HCT116 (cell line): ENCODE measurements at places on chromosomes 16 and 17.

DNA sequence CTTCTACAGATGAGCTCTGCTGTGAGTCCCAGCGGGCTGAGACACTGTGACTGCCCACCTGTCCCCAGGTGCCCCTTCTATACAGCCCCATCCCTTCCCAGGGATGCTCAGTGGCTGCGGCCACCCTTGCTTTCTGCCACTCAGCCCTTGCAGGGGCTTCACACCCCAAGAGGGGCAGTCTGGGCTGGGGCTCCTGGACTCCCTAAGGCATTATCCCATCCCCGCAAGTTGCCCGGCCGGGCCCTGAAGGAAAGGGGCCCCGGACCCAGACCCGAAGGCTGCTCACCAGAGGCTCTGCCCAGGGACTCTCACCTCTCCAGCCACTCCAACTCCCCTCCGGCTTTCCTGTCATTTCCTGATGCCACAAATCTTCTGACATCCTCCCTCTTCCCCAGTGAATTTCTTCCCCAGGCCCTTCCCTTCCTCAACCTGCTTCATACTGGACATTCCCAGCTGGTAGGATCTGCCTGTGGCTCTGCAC, 88.5 kb upstream of the TOB1 start:
- DNase-seq: no peak

DNA sequence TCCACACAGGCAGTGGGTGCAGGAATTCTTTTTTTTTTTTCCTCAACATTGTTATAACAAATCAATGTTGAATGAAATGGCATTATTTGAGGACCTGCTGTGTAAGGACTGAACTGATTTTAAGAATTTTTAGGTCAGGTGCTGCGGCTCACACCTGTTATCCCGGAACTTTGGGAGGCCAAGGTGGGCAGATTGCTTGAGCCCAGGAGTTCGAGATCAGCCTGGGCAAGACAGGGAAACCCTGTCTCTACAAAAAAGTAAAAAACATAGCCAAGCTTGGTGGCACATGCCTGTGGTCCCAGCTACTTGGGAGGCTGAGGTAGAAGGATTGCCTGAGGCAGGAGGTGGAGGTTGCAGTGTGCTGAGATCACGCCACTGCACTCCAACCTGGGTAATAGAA, 12.4 kb downstream of the MPRIP start:
- DNase-seq: no peak

GRCh38 chr17:13550291-13550690, 51.4 kb downstream of the HS3ST3A1 start:
- no peak for DNase-seq

DNA sequence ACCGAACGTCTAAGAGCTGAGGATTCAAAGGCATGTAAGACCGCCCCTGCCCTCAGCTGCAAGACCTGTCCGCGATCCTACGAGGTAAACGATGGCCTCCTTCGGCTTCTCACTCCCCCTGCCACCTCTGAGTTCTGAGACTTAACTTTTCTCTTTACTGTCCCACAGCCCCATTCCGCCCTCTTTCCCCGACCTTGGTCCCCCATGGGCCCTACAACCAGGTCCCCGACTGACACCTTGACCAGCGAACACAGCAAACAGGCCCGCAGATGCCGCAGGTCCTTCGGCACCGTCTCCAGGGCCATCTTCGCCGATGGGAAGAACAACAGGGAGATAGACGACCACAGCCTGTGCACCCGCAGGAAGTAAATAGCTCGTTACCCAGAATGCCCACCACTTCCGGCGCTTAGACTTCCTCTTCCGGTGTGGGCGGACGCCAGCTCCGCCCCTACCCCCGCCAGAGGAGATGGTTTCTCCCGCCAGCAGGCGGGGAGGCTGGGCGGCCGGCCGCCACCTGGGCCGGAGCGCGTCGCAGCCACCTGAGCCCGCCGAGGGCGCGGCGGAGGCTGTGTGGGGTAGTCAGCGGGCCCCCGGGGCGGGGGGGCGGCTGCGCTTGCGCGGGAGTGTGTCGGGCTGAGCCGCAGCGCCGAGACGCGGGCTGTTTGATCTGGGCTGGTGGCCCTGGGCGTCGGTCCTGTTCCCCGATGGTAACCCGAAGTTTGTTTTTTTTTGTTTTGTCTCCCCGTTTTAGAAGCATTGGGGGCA, at the start of gene SUPT4H1:
TSS of gene SUPT4H1 (minus strand) at position 371 of the 765 bp plus-strand sequence. CDS start at position 305, 66 bp downstream.
- peak; percentile 94 for DNase-seq

DNA sequence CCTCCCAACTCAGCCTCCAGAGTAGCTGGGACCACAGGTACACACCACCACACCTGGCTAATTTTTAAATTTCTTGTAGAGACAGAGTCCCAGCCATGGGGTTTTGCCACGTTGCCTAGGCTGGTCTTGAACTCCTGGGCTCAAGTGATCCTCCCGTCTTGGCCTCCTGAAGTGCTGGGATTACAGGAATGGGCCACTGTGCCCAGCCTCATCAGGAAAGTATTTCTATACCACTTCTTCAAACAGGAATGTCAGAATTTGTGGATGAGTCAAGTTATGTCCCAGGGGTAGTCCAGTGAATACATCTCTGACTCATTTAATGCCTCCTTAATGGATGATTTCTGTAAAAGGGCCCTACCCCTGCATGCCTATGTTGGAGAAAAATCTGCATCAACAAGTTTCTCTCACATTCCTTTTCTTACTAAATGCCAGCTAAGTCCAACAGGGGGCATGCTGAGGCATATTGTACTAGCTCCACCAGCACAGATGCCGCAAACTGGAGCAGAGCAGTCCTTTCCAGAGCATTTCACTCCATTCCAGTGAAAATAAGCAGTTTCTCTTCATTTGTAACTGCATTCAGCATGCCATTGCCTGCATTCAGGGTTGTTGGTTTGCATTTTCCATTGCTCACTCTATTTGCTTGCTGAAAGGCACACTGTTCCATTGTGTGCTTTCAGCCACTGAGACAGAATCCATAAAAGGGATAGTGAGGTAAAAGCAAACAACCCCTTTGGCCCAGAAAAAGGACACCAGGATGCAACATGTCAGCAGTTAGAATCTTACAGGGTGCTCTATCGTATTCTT, 5.3 kb upstream of the CAVIN1 start:
- DNase-seq: peak; percentile 88

GRCh38 chr17:66978514-66979061, 14.1 kb downstream of the CACNG4 start:
- DNase-seq: no peak

DNA sequence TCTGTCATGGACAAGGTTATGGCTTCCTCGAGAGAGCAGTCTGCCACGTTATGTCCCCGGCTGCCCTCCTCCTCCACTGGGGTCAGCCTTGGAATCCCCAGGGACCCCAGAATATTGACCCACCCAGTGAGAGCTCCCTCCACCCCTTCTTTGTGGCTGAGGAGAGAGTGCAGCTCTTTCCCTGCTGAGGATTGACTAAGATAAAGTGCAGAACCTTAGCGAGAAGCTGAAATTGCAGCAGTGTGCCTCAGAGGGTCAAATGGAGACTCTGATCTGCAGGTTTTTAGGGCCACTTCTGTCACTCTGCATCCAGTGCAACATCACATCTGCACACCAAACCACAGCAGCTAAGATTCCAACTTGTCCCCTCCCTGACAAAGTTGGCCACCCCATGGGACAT, 25.6 kb upstream of the PMFBP1 start:
- no peak for DNase-seq

- DNase-seq: no peak
These were observed 38.4 kb downstream of the ERN1 start for GRCh38 chr17:64091571-64091970.

GRCh38 chr17:17445296-17445924, 31.4 kb upstream of the MED9 start:
- DNase-seq: no peak

- DNase-seq: no peak
These were observed 11.9 kb downstream of the RDM1 start for GRCh38 chr17:35918665-35919064.

GRCh38 chr16:919658-920050, 51.1 kb downstream of the LMF1 start:
- no peak for DNase-seq

DNA sequence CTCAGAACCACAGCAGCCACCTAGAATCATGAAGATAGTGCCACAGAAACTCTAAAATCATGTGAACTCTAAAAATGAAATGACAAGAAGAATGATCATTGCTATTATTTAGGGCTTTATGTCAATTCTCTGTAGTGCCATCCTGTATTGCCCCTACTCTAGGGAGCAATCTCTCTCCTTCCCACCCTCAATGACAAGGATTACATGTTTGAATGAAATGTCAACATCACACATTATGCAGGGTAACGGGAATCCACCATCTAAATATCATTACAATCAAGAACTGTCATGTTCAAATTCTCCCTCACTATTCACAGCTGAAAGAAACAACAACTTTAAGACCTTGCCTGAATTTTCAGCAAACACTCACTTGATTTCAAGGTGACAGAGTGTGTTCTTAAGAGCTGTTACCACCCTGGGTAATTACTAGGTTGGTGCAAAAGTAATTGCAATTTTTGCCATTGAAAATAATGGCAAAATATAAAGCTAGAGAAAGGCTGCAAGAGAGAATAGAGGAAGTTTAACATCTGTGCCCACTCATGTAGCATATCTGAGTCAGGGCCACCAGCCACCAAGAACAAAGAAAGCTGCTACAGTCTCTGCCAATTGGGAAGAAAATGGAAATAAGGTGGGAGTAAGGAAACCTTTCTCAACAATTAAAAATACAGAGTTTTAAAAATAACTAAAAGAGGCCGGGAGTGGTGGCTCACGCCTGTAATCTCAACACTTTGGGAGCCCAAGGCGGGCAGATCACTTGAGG, 112.8 kb upstream of the PSMD7 start:
- DNase-seq: no peak

DNA sequence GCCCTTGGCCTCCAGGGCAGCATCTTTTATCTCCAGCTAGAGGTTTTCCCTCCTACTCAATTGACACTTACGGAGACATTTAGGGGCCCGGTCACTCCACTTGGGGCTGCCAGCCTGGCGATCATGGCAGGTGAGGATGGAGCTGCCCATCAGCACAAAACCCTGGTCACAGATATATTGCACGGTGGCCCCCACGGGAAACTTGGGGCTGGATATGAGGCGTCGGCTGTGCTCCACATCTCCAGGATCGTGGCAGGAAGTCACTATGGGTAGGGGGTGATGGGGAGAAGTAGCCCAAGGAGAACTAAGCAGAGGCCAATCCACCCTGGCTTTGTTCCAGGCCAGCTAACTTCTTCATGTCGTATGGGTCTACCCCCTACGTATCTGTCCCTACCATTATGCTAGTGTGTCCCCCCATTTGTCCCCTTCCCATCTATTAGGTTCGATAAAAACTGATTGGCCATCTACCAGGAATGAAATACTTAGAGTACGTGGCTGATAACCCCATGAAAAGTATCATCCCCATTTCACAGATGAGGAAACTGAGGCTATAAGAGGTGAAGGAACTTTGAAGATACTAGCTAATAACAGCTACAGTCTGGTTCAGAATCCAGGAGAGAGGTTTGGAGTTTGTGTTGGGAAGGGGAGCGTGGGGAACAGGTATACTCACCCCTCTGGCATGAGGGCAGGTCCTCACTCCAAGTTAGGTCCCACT, 6.1 kb upstream of the PHF12 start:
- no peak for DNase-seq

- no peak for DNase-seq
These were observed 23.6 kb upstream of the BPTF start for GRCh38 chr17:67801626-67802175.

- DNase-seq: no peak
These were observed 5.7 kb downstream of the GRN start for GRCh38 chr17:44350733-44351226.

DNA sequence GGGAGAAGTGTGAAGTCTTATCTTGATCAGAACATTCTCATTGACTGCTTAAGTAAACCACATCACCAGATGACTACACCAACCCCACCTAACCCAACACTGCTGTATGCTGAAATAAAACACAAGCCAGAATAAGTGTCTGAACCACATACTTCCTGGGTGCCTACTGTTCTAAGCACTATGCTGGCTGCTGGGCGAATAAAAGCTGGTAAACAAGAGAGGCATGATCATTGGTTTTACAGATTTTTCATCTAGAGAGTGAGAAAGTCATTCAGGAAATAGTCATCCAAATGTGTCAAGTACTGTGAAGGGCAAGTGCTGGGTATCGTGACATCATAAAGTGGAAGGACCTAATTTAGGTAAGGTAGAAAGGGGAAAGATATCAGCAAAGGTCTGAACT, 199.0 kb upstream of the SOX9 start:
- no peak for DNase-seq

GRCh38 chr17:63440127-63440769, 5.9 kb downstream of the CYB561 start:
- no peak for DNase-seq

GRCh38 chr16:69315486-69316311, 4.5 kb downstream of the VPS4A start:
- no peak for DNase-seq

GRCh38 chr17:42913522-42913921, 12.9 kb downstream of the G6PC1 start:
- DNase-seq: no peak

GRCh38 chr17:17447264-17447663, 29.5 kb upstream of the MED9 start:
- no peak for DNase-seq

DNA sequence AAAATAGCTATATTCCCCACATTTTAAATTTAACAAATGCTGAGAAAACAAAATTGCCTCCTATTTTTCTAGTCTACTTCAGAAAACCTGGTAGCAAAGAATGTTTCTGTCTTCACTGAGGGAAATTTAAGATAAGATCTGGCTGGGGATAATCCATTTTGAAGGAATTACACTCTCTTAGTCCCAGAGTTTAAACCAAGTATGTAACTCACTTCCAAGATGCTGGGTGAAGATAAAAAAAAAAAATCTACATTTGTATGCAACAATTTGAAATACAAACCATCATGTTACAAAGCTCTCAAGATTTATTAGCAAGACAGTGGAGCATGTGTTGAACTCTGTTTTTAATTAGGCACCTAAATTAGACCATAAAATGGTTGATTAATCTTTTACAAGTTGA, 5.7 kb downstream of the HS3ST3B1 start:
- DNase-seq: no peak

DNA sequence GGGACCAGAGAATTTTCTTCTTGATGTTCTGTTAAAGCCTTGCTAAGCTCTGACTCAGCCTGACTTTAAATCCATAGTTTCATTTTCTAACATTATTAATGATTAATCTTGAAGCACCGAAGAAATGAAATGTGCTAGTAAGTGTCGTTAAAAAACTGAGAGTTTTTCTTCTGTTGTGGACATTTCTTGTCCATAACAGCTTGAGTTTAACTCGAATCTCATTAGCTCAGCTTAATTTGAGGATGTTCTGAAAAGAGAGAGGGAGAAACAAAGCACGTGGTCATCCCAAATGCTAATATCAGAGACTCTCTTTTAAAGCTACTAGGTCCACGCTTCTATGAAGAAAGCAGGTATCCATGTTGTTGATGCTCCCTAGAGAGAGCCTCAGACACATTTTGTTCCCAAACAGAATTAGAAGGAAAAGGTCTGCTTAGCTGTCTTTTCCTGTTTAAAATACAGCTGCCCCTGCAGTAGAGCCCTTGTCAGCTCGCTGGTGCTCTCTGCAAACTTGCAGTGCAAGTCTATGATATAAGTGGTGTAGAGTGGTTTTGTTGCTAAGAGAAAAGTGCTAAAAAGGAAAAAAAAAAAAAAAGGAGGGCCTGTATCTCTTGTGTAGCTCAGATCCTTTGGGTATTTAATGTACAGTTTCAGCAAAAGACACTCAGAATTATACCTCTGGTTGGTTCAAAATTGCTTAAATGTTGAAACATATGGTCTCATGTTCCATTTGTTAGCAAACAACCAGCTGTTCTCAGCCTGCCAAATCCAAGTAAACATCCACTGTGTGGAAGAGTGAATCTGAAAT, 191.1 kb upstream of the TBX2 start:
- no peak for DNase-seq
